ENCODE measurements at places on chromosomes 5 and 9. TPM values are rescaled to one million over a fixed set of nuclear protein-coding genes. Genes with fewer than 3 reads are reported as not detected.

- no peak overlapping the region for H3K4me3 ChIP-seq
- H3K4me1 ChIP-seq: peaks cover 52% of the 10 kb centered on the region
- no peak overlapping the region for H3K27ac ChIP-seq
- H3K27me3 ChIP-seq: peaks cover 7% of the 10 kb centered on the region
- H3K36me3 ChIP-seq: peaks cover 7% of the 10 kb centered on the region
- no peak for DNase-seq
Observed at GRCh38 chr9:16484180-16484579, 386.3 kb downstream of the BNC2 start.

HEMGN gene
- 0.11 TPM for total RNA-seq

DNA sequence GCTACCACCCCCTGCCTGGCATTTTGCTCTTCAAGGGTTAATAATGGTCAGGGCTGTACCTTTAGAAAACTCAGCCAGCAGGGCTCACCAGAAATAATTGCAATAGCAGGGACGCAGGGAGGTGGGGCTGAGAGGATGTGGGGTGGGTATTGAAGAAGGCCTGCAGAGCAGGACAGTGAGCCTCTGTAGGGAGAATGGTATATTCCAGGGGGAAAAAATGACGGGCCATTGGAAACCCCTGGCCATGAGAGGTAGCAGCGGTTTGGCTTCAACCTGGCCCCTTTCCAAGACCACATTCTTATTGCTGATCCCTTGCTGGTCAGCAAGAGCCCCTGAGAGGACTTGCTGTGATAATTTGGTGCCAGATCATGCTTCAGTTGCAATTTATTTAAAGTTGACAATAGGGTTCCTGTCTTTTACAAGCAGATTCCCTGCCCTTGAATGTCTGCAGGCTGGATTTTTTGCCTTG is 36.7 kb upstream of the CTNNA1 start:
- H3K27ac ChIP-seq: no peak overlapping the region
- H3K4me3 ChIP-seq: no peak overlapping the region
- no peaks in the 10 kb centered on the region for H3K27me3 ChIP-seq
- DNase-seq: no peak

DNA sequence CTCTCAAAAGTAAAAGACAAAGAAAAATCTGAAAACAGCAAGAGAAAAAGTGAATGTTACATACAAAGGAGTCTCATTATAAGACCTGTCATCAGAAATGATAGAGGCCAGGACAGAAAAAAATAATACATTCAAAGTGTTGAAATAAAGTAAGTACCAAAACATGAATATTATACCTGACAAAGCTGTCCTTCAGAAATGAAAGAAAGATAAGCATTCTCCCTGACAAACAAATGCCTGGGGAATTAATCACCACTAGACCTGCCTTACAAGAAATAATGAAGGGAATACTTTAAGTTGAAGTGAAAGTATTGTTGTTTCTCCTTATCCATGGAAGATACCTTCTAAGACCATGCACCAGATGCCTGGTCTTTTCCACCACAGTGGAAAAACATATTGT is 1605.2 kb upstream of the CDH6 start:
- no peak overlapping the region for H3K4me3 ChIP-seq
- H3K36me3 ChIP-seq: no peaks in the 10 kb centered on the region
- H3K4me1 ChIP-seq: no peaks in the 10 kb centered on the region
- no peak overlapping the region for H3K27ac ChIP-seq

SOX30 gene
- total RNA-seq: 0.41 TPM

All from WTC11 (cell line).